ENCODE measurements at places on chromosomes 12 and 14.

- DNase-seq, result no peak
Observed at GRCh38 chr14:69493791-69494190, 9.3 kb downstream of the PLEKHD1 start.

DNA sequence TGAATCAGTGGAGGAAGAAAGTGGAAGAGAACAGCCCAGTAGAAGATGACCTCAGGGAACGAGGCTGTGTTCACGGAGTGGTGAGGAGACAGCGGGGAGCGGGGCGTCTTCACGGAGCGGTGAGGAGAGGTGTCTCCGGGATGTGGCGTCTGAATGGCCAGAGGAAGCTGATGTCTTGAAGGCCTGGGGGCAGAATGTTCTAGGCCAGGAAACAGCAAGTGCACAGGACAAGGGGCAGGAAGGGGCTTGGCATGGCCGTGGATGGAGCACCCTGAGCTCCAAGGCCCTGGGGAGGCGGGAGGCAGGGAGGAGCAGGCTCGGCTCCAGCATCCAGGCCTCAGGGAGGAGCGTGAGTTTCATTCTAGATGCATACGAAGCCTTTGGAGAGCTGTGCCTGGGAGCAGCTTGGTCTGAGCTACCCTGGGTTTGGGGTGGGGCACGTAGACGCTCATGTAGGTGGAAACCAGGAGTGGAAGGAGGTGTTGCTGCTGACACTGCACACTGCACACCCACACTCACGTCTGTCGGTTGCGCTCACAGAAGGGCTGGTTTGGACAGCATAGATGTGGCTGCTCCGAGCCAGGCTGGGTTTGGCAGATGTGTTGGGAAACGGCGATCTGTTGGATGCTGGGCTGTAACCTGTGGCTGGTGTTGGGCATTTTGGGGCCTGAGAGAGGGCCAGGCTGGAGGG is 131.6 kb downstream of the ADGRD1 start:
- no peak for DNase-seq

DNA sequence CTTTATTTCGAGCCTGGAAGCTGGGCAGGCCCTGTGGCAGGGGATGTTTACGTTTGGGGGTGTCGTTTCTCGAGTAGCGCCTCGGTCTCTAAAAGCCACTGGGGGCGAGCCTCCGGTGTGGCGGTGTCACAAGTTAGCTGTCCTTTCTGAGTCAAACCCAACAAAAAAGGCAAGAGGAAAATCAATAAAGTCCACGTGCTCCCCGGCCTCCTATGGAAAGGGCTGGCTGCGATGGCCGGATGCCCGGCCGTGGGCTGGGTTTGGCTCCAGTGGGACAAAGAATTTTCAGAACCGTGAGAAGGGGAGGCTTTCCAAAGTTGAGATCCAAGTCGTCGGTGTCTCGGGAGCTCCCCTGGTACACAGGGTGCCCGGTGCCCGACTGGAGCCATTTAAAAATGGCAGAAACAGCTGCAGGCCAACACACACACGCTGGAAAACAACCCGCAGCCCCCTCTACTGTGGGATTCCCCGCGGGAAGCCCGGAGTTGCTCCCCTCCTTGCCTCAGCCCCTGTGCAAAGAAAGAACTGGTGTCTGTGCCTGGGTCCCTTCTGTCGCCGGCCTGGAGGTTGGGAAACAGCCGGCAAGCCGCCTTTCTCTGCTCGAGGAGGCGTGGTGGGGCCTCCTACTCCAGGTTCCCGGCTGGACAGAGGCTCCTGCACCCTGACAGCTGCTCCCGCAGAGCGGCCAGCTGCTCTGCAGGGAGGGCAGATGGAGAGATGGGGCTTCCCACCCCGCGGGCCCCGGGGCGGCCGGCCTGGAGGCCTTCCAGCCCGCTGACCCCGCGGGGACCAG is 1.9 kb downstream of the BCL7A start:
- no peak for DNase-seq

GRCh38 chr14:92414690-92415445 is 91.9 kb downstream of the SLC24A4 start:
- DNase-seq, result no peak

DNA sequence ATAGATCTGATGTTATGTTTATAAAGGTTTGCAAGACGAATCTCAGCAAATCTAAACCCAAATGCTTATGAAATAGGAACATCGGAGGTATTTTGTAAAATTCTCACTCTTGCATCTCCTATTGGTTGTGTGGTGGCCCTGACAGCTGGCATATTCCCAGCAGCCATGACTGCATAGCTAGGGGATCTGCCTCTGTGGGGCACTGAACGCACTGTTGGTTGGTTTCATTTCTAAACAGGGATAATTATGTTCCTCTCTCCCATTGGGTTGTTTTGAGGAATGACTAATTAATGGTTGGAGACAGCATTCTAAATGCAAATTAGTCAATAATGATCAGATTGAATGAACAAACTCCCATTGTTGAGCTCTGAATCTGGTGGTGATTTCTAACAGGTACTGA is 2.7 kb upstream of the BEST3 start:
- no peak for DNase-seq

GRCh38 chr14:92317511-92317910 is 5.5 kb upstream of the SLC24A4 start:
- no peak for DNase-seq
